Activated CD8-positive, alpha-beta memory T cell treated with anti-CD3 and anti-CD28 coated beads, Interleukin-2, amount 10 ng/mL, durations not matched to agents 7 days and 5 days (primary cell): ENCODE measurements at places on chromosomes 7 and 10.

GRCh38 chr7:132756484-132756990 is 180.3 kb upstream of the PLXNA4 start:
- DNase-seq, result no peak
- H3K27ac ChIP-seq, result no peak overlapping the region
- H3K36me3 ChIP-seq, result no peaks in the 10 kb centered on the region
- H3K4me1 ChIP-seq, result no peaks in the 10 kb centered on the region
- peaks cover 3% of the 10 kb centered on the region for H3K27me3 ChIP-seq
- H3K4me3 ChIP-seq, result no peak overlapping the region

GRCh38 chr10:24453973-24454372 is 245.0 kb downstream of the KIAA1217 start:
- H3K36me3 ChIP-seq, result no peaks in the 10 kb centered on the region
- no peak overlapping the region for H3K27ac ChIP-seq
- H3K4me3 ChIP-seq, result no peak overlapping the region
- no peak for DNase-seq
- H3K27me3 ChIP-seq, result peaks cover 47% of the 10 kb centered on the region

DNA sequence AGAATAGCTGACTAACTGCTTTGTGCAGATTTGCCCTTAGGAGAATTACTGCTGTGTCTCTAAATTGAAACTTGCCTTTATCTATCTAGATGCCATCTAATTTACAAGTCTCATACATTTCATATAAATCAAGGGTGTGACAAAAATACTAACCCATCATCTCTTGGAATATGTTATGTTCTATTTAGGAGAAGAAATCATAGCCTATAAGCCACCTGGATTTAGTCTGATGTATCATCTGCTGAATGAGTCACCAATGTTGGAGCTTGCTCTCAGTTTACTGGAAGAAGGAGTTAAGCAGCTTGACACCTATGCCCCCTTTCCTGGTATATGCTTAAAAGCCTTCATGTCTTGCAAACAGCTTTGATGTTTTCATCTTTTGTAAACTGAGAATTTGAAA is 43.5 kb downstream of the NUP205 start:
- no peak for DNase-seq
- H3K4me1 ChIP-seq, result no peaks in the 10 kb centered on the region
- H3K27ac ChIP-seq, result peak overlapping the region; percentile 24
- no peaks in the 10 kb centered on the region for H3K27me3 ChIP-seq
- peaks cover 45% of the 10 kb centered on the region for H3K36me3 ChIP-seq

- DNase-seq, result no peak
- no peak overlapping the region for H3K27ac ChIP-seq
- H3K36me3 ChIP-seq, result no peaks in the 10 kb centered on the region
- no peaks in the 10 kb centered on the region for H3K4me1 ChIP-seq
- no peak overlapping the region for H3K4me3 ChIP-seq
Observed at GRCh38 chr7:31487476-31487875, 26.4 kb upstream of the ITPRID1 start.

DNA sequence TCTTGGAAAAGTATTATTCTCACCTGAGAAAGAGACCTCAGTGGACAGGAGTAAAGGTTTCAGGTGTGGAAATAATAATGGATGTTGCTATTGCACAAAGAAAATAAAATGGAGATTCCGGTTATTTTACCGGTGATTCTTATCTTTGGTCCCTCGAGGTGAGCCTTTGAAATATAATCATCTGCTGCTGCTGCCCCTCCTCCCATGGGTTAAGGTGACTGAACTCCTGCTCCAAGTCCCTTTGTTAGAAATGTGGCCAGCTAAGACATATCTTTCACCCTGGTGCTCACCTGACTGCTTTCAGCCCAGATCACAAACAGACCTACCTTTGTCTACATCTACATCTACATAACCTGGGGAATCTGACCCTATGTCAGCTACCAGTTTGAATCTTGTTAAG is 5.7 kb downstream of the CUBN start:
- H3K4me3 ChIP-seq, result no peak overlapping the region
- H3K27ac ChIP-seq, result no peak overlapping the region
- peaks cover 21% of the 10 kb centered on the region for H3K4me1 ChIP-seq
- H3K27me3 ChIP-seq, result no peaks in the 10 kb centered on the region
- DNase-seq, result no peak

- H3K4me1 ChIP-seq, result peaks cover 16% of the 10 kb centered on the region
- peaks cover 9% of the 10 kb centered on the region for H3K27me3 ChIP-seq
- DNase-seq, result no peak
- peak overlapping the region; percentile 39 for H3K4me3 ChIP-seq
Observed at GRCh38 chr10:3065622-3066021, 1.7 kb upstream of the PFKP start.

DNA sequence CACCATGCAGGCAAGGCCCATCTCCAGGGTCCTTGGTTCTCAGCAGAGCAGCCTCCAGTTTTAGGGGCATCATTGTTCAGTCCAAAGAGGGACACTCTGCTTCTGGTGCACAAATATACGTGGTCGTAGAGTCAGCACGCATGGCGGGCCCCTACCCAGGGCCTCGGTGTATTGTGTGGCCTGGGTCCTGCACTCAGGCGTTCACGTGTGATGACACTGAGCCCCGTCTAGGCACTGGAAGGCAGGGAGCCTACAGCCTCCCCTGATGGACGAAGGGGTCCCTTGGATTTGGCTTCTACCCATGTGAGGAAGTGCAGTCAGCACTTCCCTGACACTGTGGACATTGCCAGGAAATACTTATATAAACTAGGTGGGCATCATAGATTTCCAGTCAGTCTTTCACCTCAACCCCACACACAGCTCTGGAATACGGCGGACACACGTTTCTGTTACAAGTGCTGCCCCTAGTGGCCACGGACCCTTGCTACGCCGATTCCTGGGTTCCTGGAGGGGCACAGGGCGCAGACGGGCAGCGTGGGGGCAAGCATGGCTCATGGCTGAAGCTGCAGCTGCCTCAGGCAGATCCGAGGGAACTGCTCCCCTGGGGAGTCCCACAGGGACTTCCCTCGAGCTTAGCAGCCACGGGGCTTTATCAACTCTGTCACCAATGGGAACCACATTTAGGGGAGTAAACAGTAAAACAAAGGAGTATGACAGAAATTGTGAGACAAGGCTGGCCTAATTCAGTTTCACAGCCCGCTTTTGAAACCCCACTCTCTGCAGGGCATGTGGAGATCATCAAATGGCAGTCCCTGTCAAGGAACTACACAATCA is 25.4 kb downstream of the AIFM2 start:
- DNase-seq, result no peak
- H3K36me3 ChIP-seq, result peaks cover 3% of the 10 kb centered on the region
- no peak overlapping the region for H3K27ac ChIP-seq

DNA sequence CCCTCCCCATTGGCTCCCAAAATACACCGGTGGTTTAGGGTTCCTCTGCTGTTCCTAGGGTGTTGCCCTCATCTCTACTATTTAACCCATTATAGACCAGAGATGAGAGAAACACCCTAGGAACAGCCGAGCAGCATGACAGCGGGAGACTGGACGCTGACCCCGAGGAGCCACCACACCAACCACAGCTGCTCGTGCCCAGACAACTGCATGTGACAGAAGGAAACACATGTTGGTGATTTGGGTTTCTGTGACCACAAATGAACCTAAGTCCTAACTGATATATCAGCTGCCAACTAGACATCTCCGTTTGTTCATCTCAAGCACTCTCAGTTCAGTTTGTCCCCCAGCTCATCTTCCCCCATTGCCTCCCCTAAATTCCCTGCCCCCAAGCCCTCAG is 13.4 kb downstream of the CFAP43 start:
- no peak for DNase-seq
- H3K4me3 ChIP-seq, result no peak overlapping the region
- H3K27me3 ChIP-seq, result peaks cover 24% of the 10 kb centered on the region
- H3K36me3 ChIP-seq, result no peaks in the 10 kb centered on the region
- H3K27ac ChIP-seq, result no peak overlapping the region

- no peaks in the 10 kb centered on the region for H3K4me1 ChIP-seq
- H3K27me3 ChIP-seq, result peaks cover 40% of the 10 kb centered on the region
- no peaks in the 10 kb centered on the region for H3K36me3 ChIP-seq
- no peak overlapping the region for H3K27ac ChIP-seq
- no peak for DNase-seq
Observed at GRCh38 chr7:1214516-1214915, 18.2 kb upstream of the UNCX start.

- no peak overlapping the region for H3K4me3 ChIP-seq
- no peaks in the 10 kb centered on the region for H3K27me3 ChIP-seq
- H3K4me1 ChIP-seq, result peaks cover 6% of the 10 kb centered on the region
- DNase-seq, result no peak
- no peak overlapping the region for H3K27ac ChIP-seq
- H3K36me3 ChIP-seq, result peaks cover 12% of the 10 kb centered on the region
Observed at GRCh38 chr7:93354815-93355214, 122.6 kb downstream of the VPS50 start.

DNA sequence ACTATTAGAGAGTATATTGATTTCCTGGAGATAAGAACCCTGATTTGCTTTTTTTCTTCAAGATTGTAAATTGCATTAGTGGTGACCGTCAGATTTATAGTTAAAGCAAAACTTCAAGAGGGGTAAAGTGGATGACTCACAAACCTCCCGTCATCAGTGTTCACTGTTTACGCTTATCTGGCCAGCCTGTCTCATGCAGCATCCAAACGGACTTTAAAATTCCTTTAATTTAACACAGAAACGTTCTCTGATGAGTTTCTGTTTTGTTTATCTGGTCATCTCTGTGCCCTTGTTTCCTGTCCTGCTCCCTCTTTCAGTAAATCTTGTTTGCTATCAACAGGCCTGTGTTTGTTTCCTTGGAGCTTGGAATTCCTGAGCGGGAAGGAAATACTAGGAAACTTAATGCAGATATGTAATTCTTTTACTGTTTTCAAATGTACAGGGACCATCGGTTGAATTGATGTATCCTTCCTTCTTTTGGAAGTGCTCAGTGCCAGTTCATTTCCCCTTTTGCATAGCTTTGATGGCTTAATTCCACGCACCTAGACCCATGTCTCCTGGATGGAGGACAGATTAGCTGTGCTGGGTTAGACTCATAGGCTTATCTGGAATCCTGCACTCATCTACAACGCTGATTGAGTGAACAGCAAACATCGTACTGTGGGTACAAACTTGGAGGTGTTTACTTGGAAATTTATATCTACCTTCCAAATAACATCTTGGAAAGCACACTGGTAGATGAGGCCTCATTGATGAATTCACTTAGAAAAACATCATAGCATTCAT is 21.3 kb downstream of the PTPRE start:
- H3K36me3 ChIP-seq, result no peaks in the 10 kb centered on the region
- no peak overlapping the region for H3K27ac ChIP-seq
- peaks cover 9% of the 10 kb centered on the region for H3K27me3 ChIP-seq
- no peak for DNase-seq
- H3K4me3 ChIP-seq, result no peak overlapping the region

DNA sequence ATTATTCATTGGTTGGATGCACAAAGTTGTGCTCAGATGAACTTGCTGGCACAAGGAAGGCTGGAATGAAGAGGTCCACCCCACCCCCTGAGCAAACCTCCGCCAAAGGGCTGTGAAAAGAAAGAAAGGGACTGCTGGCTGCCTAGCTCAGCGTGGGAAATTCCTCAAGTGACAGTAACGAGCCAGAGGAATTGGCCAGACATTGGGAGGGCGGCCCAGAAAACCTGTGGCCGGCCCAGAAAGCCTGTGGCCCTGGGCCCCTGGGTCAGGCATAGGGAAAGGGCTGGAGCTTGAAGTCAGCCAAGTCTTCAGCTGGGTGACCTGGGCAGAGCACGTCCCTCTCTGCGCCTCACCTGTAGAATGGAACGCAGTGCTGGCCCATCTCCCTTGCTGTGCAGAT is 30.6 kb upstream of the CTBP2 start:
- no peaks in the 10 kb centered on the region for H3K27me3 ChIP-seq
- no peaks in the 10 kb centered on the region for H3K4me1 ChIP-seq
- DNase-seq, result no peak

DNA sequence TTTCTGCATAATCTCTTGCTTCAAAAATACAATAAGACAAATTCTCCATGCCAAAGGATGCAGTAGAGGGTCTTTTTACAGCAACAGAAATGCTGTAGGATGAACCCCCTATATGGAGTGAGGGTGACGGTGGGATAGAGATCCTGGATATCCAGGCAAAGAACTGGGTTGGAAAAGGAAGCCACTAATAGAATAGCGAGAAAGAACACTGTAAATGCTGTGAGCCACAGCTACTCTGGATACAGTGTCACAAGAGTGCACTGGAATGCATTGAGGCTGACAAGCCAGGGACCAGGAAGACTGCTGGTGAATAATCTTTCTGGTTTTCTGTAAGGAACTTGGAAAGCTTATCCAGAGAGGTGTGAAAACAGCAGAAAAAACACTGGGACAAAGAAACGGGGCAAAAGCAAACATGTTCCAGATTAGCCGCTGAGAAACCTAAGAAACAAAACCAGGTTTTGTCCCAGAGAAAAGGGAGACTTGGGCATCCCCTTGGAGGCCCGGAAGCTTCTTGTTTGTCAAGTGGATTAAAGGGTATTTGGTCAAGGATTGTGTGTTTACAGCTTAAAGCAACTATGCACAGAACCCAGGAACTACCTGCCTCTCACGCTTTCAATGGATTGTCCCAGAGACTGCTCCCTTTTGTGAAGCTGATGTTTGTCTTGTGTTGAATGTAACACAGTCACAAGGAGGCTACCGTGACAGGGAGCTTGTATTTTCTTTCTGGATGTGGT is 6.2 kb upstream of the MSMB start:
- DNase-seq, result no peak
- H3K36me3 ChIP-seq, result no peaks in the 10 kb centered on the region

- no peaks in the 10 kb centered on the region for H3K36me3 ChIP-seq
- H3K27me3 ChIP-seq, result peaks cover 16% of the 10 kb centered on the region
- no peak for DNase-seq
- no peak overlapping the region for H3K4me3 ChIP-seq
- H3K4me1 ChIP-seq, result no peaks in the 10 kb centered on the region
Observed at GRCh38 chr10:23063045-23063972, 32.1 kb upstream of the MSRB2 start.

GRCh38 chr7:57638666-57639065 is 188.7 kb downstream of the ZNF716 start:
- no peaks in the 10 kb centered on the region for H3K36me3 ChIP-seq
- no peak overlapping the region for H3K27ac ChIP-seq
- no peaks in the 10 kb centered on the region for H3K4me1 ChIP-seq
- H3K4me3 ChIP-seq, result no peak overlapping the region

DNA sequence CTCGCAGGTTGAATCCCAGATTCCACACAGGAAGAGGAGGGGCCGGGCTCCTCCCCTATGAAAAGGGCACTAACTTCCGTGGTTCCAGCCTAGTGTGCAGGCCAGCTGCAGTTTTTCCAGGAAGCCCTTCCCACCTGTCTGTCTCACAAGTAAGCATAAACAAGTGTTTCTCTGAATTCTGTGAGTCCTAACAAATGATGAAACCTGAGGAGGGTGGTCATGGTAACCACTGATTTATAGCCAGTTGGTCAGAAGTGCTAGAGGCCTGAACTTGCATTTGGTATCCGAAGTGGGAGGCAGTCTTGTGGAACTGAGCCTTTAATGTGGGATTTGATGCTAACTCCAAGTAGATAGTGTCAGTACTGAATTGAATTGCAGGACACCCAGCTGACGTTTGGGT is 54.7 kb upstream of the STEAP4 start:
- peaks cover 6% of the 10 kb centered on the region for H3K27me3 ChIP-seq
- peaks cover 2% of the 10 kb centered on the region for H3K4me1 ChIP-seq
- H3K36me3 ChIP-seq, result no peaks in the 10 kb centered on the region
- no peak for DNase-seq
